Stimulated activated CD4-positive, alpha-beta T cell treated with anti-CD3 and anti-CD28 coated beads, Interleukin-2, amount 100 ng/mL, for 4 hours (primary cell): ENCODE measurements at places on chromosomes 12 and 14.

GRCh38 chr14:94989946-94990345 lies 167.4 kb downstream of the DICER1 start:
- no peak for DNase-seq

- DNase-seq = no peak
Observed at GRCh38 chr14:100755649-100756048, 29.0 kb downstream of the DLK1 start.

DNA sequence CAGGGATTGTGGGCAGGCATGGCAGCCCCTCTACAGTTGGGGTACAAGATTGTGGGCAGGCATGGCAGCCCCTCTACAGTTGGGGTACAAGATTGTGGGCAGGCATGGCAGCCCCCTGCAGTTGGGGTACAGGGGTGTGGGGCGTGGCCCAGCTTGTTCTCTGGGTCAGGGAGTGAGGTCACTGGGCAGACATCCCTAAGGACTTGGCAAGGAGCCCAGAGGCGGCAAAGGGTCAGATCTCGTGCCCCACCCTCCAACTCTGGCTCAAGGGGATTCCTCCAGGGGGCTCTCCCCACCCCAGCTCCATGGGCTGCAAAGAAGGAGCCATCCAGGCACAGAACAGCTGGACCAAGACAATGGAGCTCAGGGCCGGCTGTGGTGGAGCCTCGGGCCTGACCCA lies 25.8 kb upstream of the NUDT14 start:
- no peak for DNase-seq

DNA sequence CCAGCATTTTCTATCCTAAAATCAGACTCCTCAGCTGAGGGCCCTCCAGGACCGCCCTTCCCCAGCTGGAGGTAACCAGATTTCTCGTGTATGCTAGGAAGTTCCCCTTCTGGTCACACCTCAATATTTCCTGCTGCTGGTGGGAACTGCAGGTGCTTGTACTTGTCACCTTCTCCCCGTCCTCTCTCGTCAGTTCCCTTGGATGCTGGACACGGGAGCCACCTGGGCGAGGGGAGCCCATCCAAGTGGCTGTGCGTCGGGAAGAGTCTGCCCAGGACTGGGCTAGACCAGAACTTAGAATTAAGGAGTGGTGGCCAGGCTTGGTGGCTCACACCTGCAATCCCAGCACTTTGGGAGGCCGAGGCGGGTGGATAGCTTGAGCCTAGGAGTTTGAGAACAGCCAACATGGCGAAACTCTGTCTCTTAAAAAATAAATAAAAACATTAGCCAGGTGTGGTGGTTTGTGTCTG lies 23.2 kb upstream of the KIF26A start:
- DNase-seq = no peak

- DNase-seq = no peak
Observed at GRCh38 chr12:106141003-106141402, 2.2 kb upstream of the NUAK1 start.

DNA sequence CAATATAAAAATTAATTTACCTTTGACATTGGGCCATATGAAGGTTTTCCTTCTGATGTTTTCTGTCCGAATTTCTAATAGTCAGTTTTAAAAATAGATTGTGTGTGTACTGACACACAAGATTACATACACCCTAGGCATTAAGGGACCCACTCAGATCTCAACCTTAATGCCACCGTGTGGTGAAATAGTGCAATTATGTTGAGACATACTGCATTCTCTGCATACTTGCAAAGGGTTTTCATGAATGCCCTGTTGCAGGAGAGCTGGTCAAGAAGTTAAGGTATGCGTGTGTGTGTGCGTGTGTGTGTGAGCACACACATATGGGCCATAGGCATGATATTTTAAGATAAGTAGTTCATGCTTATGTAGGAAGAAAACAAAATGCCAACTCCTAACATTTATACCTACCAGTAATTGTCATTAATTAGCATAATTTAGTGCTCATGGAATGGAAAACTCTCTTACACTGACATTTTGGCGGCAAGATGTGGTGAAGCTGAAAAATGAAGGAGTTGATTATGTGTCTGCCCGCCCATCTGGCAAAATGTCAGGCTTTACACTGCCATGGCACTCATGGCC lies 58.8 kb downstream of the PIK3C2G start:
- no peak for DNase-seq

DNA sequence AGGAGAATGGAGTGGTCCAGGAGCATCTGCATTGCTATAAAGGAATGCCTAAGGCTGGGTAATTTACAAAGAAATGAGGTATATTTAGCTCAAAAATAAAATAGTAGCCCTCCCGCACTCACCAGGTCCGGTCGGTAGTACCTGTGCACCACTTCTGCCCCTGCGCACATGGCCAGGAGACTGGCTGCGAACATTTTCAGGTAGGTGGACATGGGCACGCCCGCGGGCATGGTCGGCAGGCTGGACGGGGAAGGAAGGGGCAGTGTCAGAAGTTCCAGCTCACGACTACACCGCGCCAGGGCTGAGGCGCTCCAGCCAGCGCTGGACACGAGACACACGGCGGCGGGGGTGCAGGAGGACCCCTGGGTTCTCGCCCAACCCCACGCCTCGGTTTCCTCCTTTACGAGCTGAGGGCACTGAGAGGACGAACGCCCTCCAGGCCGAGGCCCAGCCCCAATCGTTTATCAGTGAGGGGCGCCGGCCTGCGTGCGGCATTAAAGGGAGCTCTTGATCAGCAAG lies 9.1 kb upstream of the TDG start:
- no peak for DNase-seq

DNA sequence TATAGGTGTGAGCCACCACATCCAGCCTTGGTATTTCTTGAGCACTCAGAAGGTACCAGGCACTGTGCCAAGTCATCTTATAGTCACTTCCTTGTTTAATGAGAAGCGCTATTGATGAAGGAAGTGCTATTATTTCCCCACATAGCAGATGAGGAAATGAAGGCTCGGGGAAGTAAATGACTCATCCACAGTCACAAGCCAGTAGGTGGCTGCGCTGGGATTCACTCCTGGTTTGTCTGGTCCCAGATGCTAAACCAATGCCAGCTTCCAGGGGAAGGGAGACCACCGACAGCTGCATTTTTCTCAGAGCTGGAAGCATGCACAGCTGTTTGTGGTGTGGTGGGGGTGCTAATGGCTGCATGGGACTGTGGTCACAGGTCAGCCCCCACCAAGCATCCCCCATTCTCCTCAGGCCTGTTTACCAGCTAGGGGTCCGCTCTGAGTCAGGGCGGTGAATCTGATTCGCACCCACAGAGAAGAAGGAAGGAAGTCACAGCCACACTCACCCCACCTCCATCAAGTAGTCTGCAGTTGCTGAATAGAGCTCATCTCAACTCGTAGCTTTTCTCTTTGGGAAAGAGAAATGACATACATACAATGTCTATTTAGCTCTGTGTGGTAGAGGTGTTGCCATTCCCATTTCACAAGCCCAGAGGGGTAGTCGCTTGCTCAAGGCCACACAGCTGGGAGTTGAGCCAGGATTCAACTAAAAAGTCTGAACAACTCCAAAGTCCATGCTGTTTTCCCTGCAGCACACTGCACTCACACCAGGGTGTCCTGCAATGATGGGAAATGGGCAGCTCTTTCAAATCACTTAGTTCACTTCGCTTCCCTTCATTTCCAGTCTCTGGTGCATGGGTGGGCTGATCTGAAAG lies 6.3 kb upstream of the LTBP2 start:
- peak; percentile 34 for DNase-seq

GRCh38 chr12:92162079-92162478 lies 16.4 kb upstream of the BTG1 start:
- no peak for DNase-seq

- DNase-seq = no peak
Observed at GRCh38 chr12:121925358-121925695, 6.9 kb downstream of the CFAP251 start.

DNA sequence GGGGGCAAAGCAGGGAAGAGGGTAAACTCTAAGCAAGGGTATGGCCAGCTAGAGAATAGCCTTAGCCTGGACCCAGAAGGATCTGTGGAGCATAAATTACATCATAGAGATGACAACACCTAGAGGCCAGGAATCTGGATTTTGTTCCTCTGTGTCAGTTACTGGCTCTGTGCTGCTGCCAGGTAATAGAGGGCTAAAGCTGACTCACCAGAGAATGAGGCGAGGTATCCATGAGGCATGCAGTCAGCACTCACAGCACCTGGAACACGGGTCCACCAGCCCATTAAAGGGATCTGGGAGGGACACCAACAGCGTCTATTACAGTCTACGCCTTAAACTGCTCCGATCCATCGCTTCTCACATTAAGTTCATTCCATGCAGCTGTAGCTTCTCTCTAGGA lies 74.9 kb upstream of the CMKLR1 start:
- DNase-seq = no peak

GRCh38 chr12:124699909-124700308 lies 132.5 kb upstream of the NCOR2 start:
- no peak for DNase-seq

DNA sequence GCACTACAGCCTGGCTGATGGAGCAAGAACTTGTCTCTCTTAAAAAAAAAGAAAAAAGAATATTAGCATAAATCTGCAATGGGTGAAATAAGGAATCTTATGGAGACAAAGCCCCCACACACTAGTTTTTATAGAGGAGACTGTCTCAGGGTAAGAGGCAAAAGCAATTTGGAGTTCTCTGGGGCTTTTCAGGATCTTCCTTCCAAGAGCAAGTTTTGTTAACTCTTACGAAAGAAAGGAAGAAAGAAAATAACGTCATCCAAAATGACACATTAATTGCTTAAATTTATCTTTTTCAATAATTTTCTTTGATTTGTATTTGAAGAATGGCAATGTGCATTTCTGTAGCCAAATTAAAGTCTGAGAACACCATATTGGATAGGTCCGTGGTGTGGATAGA lies 3.8 kb downstream of the PDE6H start:
- DNase-seq = no peak

- no peak for DNase-seq
Observed at GRCh38 chr12:127896661-127897060, 370.3 kb upstream of the TMEM132C start.

DNA sequence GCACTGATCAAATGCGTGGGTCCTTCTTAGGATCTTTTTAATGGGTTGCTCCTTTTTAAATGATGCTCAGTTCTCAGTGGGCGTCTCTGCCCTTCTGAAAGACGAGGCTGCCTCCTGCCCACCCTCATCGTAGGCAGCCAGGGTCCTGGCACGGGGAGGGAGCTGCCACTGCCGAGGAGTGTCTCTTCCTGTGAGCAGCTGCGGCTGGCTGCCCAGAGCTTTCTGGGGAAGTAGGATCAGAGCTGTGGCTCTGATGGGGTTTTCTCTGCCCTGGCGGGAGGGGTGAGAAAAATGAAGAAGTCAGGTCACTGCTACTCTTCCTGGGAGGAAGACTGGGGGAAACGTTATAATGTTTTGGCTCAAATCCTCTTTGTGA lies 31.1 kb upstream of the BEGAIN start:
- DNase-seq = no peak

DNA sequence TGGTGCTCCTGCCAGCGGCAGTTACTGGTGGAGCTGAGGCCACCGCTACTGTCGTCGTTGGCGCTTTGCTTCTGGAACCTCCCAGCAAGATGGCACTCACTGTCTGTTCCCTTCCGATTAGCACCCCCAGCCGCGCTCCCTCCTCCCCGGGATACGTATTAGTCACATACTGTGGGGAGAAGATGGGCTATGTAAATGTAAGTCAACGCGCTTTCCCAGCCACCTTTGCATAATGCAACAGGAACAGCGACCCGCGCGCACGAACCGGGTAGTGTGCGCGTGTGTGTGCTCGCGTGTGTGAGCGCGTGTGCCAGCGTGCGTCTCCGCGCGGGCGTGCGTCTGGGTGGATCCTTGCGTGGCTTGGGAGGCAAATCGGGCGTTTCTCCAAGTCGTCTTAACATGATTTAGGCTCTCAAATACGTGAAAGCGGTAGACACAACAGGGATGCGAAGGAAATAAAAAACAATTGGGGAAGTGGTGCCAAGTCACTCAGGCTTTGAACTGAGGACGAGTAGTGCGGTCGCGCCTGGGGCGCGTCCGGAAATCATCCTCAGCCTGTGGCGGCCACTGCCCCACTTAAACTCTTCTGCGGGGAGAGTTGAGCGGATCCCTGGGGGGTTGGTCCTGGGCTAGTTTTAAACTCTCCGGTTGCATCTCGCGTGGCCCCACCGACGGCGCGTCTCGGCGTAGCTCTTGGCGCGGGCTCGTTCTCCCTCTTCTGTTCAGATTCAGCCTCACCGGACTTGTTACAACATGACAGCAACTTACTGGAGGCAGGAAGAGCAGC lies 1.8 kb downstream of the FLRT2 start:
- no peak for DNase-seq

DNA sequence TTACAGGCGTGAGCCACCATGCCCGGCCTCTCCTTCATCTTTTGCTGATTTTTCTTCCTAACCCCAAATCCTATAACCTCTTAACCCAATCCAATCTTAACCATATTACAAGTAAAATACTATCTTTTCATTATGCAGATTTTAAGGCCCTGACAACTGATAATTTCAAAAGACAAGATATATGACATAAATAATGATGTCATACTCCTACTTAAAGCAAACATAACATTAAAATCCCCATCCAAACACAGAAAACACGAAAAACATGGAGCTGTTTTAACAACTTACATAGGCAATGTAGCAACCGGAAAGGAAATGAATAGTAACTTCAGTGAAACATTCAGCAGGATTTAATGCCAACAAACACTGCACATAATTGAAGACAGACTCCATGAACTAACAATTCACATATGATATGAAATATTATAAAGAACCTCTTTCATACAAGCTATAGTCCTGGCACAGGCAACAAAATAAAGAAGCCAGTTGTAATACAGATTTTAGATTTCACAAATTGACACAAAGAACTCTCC lies 21.5 kb downstream of the USP44 start:
- no peak for DNase-seq

DNA sequence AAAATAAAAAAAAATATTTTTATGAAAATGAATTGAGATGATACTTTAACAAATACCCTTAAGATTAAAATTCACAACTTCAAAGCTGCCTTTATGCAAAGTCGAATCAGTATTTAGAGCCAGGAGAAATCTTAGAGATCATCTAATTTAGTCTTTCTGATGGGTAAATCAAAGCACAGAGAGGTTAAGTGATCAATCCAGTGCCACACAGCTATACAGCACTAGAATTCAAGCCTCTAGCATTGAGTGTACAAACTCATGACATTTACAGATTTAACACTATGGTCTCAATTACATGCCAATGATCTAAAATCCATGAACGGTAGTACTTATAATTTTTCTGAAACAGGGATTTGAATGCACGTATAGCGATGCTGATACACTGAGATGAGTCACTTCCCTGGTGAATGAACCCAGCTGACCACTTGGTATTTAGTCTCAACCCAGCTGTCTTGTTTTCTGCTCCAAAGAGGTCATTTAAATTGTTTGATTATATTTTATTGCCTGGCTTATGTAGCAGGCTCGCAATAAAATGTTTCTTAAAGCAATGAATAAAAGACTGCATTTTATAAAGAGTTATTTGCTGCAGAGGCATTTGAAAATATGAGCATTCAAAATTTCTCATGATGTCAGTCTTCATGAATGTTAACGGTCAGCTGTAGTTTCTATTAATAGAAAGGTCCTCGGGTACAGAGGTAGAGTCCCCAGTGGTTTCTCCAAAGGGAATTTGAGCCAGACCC lies 152.4 kb upstream of the PRICKLE1 start:
- DNase-seq = no peak

DNA sequence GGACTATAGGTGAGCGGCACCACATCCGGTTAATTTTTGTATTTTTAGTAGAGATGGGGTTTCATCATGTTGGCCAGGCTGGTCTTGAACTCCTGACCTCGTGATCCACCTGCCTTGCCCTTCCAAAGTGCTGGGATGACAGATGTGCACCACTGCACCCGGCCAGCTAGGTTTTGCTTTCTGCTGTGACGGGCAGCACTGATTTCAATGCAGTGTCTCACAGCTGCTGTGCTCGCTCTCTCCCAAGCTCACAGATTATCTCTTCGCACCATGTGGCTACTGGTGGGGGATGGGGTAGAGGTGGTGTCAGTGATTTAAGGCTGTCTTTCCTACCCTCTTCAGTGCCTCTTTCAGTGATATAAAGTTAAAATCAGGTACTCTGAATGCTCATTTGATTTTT lies 909.1 kb downstream of the TRHDE start:
- no peak for DNase-seq
